ENCODE measurements at places on chromosomes 16 and 17.

- no peak overlapping the region for H3K4me3 ChIP-seq
- H3K4me1 ChIP-seq = no peaks in the 10 kb centered on the region
- no peak overlapping the region for H3K27ac ChIP-seq
These were observed 973.0 kb downstream of the KCNJ2 start for GRCh38 chr17:71142333-71142732.

- H3K4me3 ChIP-seq = no peak overlapping the region
- no peaks in the 10 kb centered on the region for H3K4me1 ChIP-seq
- peaks cover 7% of the 10 kb centered on the region for H3K27me3 ChIP-seq
- no peak for DNase-seq
- H3K36me3 ChIP-seq = peaks cover 10% of the 10 kb centered on the region
- H3K27ac ChIP-seq = no peak overlapping the region
These were observed 21.2 kb upstream of the MYO15B start for GRCh38 chr17:75566416-75566815.

GRCh38 chr16:13441675-13442074 is 478.3 kb upstream of the ERCC4 start:
- no peak overlapping the region for H3K27ac ChIP-seq
- no peaks in the 10 kb centered on the region for H3K4me1 ChIP-seq
- DNase-seq = no peak
- no peak overlapping the region for H3K4me3 ChIP-seq
- H3K27me3 ChIP-seq = no peaks in the 10 kb centered on the region

DNA sequence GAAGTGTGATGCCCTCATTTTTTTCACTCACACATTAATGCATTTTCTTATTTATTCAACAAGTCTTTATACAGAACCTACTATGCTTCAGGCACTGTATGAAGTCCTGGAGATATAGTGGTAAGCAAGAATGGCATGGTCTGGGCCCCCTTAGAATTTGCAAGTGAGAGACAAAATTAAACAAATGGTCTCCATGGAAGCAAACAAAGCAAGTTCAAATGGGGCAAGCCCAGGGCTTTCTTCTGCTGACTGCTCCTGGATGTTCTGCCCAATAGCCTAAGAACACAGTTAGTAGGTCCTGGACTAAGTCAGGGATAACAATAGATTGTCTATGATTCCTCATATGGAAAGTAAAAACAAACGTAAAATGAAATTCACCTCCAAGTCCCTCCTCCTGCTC is 31.3 kb upstream of the DDX52 start:
- DNase-seq = no peak
- no peaks in the 10 kb centered on the region for H3K27me3 ChIP-seq

- peaks cover 9% of the 10 kb centered on the region for H3K27me3 ChIP-seq
- peaks cover 43% of the 10 kb centered on the region for H3K4me1 ChIP-seq
- H3K4me3 ChIP-seq = no peak overlapping the region
- no peak for DNase-seq
- H3K36me3 ChIP-seq = peaks cover 16% of the 10 kb centered on the region
- H3K27ac ChIP-seq = no peak overlapping the region
These were observed 199.8 kb upstream of the CHMP6 start for GRCh38 chr17:80791758-80792284.

DNA sequence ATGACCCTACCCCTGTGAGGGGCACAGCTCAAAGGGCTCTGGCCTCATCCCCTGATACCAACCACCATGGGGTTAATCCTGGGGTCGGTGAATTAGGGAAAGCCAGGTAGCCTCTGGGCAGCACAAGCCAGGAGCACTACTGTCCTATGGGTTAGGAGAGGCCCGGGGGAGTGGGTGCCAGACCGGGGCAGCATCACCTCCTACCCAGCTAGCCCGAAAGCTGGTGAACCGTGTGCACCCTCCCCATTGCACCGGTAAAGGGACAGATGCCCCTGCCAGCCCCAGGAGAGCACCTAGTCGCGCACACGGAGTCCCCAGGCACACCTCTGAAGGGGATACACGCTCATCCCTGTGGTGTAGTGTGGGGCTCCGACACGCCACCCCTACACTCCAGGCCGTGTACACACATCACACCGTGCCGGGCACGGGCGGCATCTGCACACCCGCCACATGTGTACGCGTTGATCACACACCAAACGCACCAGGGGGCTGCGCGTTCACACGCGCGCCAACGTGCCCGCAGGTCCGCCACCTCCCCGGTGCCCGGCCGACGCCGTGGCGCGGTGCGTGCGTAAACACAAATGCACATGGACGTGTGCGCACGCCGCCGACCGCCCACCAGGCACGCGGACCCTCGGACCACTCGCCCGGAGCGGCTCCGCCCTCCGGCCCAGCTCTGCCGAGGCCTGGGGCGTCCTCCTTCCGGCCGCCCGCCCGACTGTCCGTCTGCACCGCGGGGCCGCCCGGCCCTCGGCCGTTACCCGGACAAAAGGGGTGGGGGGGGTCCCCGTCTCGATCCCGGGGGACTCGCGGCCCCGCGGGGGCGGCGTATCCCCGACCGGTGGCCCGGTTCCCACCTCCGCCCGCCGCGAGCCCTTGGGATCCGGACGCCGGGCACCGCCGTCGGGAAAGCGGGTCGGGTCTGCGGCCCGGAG is 785 bp downstream of the UBALD1 start:
- DNase-seq = peak; percentile 43
- H3K27ac ChIP-seq = no peak overlapping the region

GRCh38 chr16:49499869-49500610 is 126.4 kb downstream of the C16orf78 start:
- H3K27ac ChIP-seq = no peak overlapping the region
- H3K4me3 ChIP-seq = no peak overlapping the region
- peaks cover 19% of the 10 kb centered on the region for H3K36me3 ChIP-seq
- no peak for DNase-seq
- peaks cover 10% of the 10 kb centered on the region for H3K27me3 ChIP-seq

- DNase-seq = no peak
- H3K27me3 ChIP-seq = peaks cover 10% of the 10 kb centered on the region
- no peak overlapping the region for H3K27ac ChIP-seq
These were observed 4.2 kb upstream of the ZG16B start for GRCh38 chr16:2825906-2826305.

- peaks cover 2% of the 10 kb centered on the region for H3K27me3 ChIP-seq
- no peak for DNase-seq
- no peaks in the 10 kb centered on the region for H3K4me1 ChIP-seq
- H3K36me3 ChIP-seq = no peaks in the 10 kb centered on the region
These were observed 46.7 kb downstream of the C16orf82 start for GRCh38 chr16:27113341-27113841.

GRCh38 chr16:78474762-78475161 is 375.3 kb downstream of the WWOX start:
- DNase-seq = no peak
- H3K4me3 ChIP-seq = no peak overlapping the region
- H3K4me1 ChIP-seq = peaks cover 11% of the 10 kb centered on the region
- H3K27ac ChIP-seq = no peak overlapping the region
- no peaks in the 10 kb centered on the region for H3K27me3 ChIP-seq

DNA sequence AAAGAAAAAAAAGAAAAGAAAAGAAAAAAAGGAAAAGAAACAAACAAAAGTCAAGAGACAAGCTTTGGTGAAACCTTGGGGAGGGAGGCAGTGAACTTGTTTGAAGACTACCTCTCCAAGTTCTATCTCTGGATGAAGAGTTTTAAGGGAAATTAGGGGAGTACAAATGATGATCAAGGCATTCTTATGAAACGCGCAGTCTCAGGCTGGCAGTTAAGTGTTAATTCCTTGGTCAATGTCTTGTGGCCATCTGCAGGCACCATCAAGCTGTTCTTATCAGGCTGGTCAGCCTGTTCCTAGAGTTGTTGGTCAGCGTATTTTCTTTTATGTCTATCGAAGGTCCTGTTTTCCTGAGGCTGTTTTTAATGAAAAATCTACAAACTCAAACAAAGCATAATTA is 8.2 kb upstream of the DRG2 start:
- H3K4me1 ChIP-seq = no peaks in the 10 kb centered on the region
- H3K27ac ChIP-seq = no peak overlapping the region
- no peak for DNase-seq
- H3K4me3 ChIP-seq = no peak overlapping the region
- H3K27me3 ChIP-seq = peaks cover 3% of the 10 kb centered on the region

DNA sequence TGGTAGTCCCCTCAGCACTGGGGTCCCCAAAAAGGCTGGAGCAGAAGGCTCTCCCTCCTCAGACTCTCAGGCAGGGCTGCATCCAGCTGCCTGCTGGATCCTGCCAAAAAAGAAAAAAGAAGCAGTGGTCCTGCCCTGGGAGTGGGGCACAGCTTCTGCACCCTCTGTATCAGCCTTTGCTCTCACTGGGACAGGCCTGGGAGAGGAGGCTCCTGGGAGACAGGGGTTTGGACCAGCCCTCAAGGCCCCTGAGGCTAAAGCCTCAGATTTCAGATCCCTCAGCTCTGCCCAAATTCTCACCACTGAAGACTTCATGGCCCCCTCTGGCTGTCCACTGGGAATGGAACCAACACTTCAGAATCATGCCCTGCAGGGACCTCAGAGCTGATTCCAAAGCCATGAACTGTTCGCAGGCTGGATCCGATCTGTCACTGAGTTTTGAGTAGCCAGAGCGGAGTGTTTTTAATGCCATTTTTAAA is 96.9 kb downstream of the C16orf78 start:
- H3K36me3 ChIP-seq = no peaks in the 10 kb centered on the region
- peaks cover 15% of the 10 kb centered on the region for H3K27me3 ChIP-seq
- no peak overlapping the region for H3K27ac ChIP-seq
- peaks cover 10% of the 10 kb centered on the region for H3K4me1 ChIP-seq
- DNase-seq = no peak

GRCh38 chr16:19245326-19245925 is 40.1 kb upstream of the CLEC19A start:
- H3K27ac ChIP-seq = no peak overlapping the region
- peaks cover 3% of the 10 kb centered on the region for H3K27me3 ChIP-seq
- DNase-seq = no peak
- H3K4me3 ChIP-seq = no peak overlapping the region
- peaks cover 16% of the 10 kb centered on the region for H3K36me3 ChIP-seq

GRCh38 chr17:57553991-57554825 is 190.9 kb downstream of the CCDC182 start:
- H3K27me3 ChIP-seq = peaks cover 3% of the 10 kb centered on the region
- no peaks in the 10 kb centered on the region for H3K36me3 ChIP-seq

DNA sequence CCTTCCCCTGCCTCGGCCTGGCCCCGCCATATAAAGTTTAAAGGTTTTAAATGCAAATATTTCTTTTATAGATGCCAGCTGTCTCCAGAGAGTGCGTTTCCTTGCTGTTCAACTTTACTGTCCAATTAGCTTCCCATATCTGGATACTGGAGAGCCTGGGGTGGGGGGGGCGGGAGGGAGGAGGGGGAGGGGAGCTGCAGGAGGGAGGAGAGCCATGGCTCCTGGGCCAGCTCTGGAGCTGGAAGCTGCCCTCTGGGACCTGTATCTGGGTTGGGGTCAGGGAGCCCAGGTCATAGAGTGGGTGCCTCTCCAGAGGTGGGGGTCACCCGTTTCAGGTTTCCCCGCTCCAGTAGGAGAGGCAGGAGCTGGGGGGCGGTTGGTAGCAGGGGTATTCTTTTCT is 6.2 kb upstream of the GSE1 start:
- peaks cover 21% of the 10 kb centered on the region for H3K27me3 ChIP-seq
- no peak for DNase-seq
- peaks cover 20% of the 10 kb centered on the region for H3K4me1 ChIP-seq
- H3K4me3 ChIP-seq = no peak overlapping the region

GRCh38 chr17:77341069-77341541 is 200.3 kb downstream of the SEC14L1 start:
- no peak overlapping the region for H3K4me3 ChIP-seq
- H3K27ac ChIP-seq = no peak overlapping the region
- peaks cover 2% of the 10 kb centered on the region for H3K27me3 ChIP-seq
- DNase-seq = no peak

GRCh38 chr17:57283203-57283971 is 27.1 kb downstream of the MSI2 start:
- H3K27ac ChIP-seq = peak overlapping the region; percentile 43
- peaks cover 37% of the 10 kb centered on the region for H3K4me1 ChIP-seq
- H3K36me3 ChIP-seq = peaks cover 6% of the 10 kb centered on the region
- DNase-seq = no peak
- H3K27me3 ChIP-seq = peaks cover 8% of the 10 kb centered on the region

DNA sequence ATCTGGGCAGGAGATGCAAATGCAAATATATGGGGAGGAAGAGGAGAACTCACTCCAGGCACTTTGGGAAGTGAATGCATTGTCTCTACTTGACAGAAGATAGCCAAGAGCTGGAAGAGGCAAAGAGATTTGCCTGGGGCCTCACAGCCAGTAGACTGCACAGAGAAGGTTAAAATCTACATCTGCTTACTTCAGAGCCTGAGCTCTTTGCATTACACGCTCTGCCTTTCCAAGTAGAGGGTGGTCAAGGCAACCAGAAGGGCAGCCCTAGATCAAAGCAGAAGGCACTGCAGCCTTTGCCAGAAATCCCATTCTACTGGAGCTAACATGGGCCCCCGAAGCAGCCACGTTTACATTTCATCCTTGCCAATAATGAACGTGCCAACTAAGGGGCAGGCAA is 407.2 kb upstream of the CCL2 start:
- no peak for DNase-seq
- no peak overlapping the region for H3K4me3 ChIP-seq
- no peaks in the 10 kb centered on the region for H3K27me3 ChIP-seq
- H3K27ac ChIP-seq = no peak overlapping the region
- H3K36me3 ChIP-seq = no peaks in the 10 kb centered on the region
- H3K4me1 ChIP-seq = peaks cover 23% of the 10 kb centered on the region

DNA sequence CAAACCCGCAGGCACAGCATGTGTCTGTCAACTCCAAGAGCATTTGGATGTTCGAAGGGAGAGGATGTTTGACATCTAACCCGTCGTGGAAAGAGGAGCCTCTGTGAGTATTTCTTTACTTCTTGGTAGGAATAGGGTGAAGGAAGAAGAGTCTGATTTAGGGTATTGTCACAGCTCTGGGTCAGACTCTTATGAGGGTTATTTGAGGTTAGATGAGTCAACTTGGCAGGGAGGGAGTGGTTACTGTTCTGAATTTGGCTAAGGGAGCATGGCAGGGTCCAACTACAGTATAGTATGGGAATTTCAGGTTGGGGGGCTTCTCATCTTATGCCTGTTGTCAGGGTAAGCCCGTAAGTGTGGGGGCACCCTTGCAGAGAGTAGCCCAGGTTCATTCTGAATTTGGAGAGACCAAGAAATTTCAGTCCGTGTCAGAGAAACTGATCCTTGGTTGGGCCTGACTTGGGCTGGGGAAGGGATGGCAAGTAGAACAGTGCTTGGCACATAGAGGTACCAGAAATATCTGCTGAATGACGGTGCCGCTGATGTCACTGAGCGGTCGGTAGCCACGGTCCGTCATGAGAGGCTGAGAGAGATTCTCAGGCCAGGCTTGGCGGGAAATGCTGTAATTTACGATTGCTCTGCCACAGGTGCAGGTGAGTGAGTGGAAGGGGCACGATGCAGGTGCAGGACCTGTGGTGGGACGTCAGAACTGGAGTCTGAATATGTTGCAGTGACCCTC is 43.2 kb downstream of the MYH3 start:
- H3K4me1 ChIP-seq = no peaks in the 10 kb centered on the region
- peaks cover 1% of the 10 kb centered on the region for H3K27me3 ChIP-seq
- no peaks in the 10 kb centered on the region for H3K36me3 ChIP-seq

DNA sequence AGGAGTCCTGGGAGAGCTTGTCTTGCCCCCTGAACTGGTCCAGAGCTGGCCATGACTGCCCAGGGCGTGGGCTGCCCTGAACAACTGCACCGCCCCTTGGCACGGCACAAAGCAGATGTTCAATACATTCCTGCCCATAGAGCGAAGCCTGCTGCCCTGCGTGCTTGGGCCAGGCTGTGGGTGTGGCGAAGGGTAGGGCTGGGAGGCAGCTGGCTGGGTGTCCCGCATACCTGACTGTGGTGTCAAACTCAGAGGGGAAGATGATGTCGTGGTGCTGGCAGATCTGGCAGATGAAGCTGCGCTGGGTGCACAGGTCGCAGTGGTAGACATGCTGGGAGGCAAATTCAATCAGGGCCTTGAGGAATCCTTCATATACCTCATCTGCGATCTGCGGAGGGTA is 124.2 kb upstream of the SMURF2 start:
- DNase-seq = no peak
- H3K4me3 ChIP-seq = no peak overlapping the region
- peaks cover 25% of the 10 kb centered on the region for H3K4me1 ChIP-seq
- H3K36me3 ChIP-seq = peaks cover 18% of the 10 kb centered on the region
- no peak overlapping the region for H3K27ac ChIP-seq
- peaks cover 10% of the 10 kb centered on the region for H3K27me3 ChIP-seq
